ENCODE measurements at places on chromosomes 3 and 15. TPM values are rescaled to one million over a fixed set of nuclear protein-coding genes. Genes with fewer than 3 reads are reported as not detected.

MYLK gene
- 916 TPM for total RNA-seq

- no peak for DNase-seq
Observed at GRCh38 chr15:99635794-99636193, 70.0 kb downstream of the MEF2A start.

USP50 gene
- not detected for total RNA-seq

GRCh38 chr3:129942296-129942695 is 32.2 kb upstream of the TRH start:
- DNase-seq: peak; percentile 86

DNA sequence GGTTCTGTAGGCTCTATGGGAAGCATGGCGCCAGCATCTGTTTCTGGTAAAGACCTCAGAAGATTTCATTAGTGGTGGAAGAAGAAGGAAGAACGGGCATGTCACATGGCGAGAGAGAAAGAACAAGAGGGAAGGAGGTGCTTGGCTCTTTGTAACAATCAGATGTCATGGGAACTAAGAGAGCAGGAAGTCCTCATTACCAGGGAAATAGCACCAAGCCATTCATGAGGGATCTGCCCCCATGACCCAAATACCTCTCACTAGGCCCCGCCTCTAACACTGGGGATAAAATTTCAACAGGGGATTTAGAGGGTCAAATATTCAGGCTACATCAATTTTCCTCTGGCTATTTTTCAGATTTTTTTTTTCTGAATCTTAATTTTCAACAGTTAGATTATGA is 954.3 kb downstream of the SQOR start:
- DNase-seq: no peak
